ENCODE measurements at places on chromosomes 16 and 17.

- no peak for DNase-seq
These were observed 147.9 kb downstream of the STX8 start for GRCh38 chr17:9427465-9428315.

GRCh38 chr17:64496348-64496785 is 487 bp downstream of the POLG2 start:
- no peak for DNase-seq

- no peak for DNase-seq
These were observed 742 bp upstream of the NUTF2 start for GRCh38 chr16:67846063-67846319.

DNA sequence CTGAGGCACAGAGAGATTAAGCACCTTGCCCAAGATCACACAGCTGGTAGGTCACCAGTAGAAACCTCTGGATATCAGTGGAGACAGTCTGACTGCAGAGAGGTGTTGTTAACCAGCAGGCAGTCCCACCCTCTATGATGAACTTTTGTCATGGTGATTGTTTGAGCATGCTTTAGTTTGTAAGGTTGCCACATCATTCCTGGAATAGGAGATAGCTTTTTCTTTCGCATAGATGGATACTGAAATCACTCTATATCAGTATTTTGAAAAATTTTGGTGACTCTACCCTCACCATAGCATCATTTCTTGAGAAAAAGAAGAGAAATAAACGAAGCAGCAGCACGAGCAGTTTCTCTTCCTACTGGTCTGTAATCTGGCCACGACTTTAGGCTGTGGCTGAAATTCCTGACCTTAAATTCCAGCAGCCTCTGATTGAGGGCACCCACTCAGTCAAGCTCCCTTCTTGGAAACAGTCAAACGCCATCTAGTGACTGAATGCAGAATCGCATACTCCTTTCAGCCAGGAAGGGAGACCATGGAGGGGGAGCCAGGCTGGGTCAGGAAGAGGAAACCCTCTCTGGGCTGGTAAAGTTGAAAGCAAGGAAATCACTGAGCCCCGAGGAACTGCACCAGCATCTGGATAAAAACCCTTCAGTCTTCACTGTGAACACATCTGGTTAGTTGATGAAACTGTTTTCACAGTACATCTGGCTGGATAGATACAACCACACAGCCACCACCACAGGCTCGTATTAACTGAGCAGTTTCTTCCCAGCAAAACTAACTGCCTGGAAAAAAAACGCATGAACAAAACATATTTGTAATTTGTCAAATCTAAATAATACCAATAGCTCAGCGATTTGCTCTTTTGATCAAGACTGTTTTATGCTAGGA is 108.5 kb upstream of the XYLT1 start:
- peak; percentile 61 for DNase-seq

DNA sequence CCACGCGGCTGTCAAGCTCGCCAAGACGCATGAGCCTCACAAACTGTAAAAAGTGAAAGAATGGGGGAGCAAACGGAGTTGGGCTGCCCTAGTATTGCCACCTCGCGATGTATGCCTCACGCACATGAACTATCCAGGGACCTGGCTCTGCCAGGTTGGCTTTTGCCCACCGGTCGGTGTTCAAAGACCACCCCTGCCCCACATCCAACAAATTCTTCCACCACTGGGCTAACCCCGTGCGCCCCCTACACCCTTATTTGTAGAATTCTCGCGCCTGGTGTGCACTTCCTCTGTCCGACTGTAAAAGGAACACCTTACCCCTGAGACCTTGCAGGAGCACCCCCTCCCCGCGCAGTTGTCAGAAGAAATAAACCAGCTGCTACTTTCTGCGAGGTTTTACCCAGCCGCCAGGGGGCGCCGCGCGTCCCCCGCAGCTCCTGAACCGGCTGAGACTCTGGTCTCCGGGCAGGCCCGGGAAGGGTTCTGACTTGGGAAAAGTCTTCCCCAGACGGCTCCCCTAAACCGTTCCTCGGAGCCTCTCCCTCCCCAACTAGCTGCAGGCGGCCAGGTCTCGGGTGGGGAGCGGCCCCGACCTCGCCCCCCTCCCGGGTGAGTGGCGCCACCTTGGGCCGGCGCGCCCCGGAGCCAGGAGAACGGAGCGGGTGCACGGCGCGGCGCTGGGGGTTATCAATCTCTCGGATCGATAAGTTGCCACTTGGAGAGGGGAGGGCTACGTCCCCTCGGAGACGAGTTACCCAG is 1.7 kb upstream of the ZNF423 start:
- DNase-seq: peak; percentile 88

- DNase-seq: no peak
These were observed 4.8 kb upstream of the ITGA3 start for GRCh38 chr17:50051082-50051576.

GRCh38 chr17:79933863-79934652 is 94.8 kb upstream of the CBX4 start:
- DNase-seq: no peak

GRCh38 chr16:88365244-88365865 is 17.4 kb upstream of the ZNF469 start:
- no peak for DNase-seq

DNA sequence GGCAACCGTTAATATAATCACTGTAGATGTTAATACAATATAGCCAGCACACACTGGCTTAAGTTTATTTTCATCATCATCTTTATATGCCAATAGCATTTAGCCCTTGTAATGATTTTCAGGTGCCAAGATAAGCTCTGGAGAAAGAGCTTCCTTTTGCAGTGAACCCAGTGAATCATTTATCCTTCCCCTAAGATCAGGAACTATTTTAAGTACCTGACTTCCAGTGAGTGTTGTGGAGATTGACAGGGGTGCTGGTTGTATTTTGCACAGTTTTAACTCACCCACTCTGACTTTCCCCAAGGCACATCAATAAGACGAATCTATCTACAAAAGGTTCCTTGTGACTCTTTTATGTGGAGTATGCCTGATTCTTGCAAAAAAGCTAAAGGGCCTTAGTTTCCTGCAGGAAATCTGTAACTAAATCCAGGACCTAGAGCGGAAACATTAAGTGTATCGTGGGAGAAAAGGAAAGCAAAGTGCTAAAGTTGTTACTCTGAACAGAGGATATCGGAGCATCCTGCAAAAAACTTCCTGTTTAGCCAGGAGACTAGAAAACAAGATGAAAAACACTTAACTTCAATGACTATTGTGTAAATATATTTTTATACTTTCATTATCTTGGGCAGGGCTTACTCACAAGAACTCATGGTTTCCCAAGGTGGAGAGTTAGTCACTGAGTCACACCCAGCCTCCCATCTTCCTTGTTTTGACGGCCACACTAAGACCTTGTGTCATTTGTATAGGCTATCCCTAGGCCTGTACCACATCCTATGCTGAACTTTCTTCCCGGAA is 183.6 kb downstream of the MAP2K6 start:
- no peak for DNase-seq

DNA sequence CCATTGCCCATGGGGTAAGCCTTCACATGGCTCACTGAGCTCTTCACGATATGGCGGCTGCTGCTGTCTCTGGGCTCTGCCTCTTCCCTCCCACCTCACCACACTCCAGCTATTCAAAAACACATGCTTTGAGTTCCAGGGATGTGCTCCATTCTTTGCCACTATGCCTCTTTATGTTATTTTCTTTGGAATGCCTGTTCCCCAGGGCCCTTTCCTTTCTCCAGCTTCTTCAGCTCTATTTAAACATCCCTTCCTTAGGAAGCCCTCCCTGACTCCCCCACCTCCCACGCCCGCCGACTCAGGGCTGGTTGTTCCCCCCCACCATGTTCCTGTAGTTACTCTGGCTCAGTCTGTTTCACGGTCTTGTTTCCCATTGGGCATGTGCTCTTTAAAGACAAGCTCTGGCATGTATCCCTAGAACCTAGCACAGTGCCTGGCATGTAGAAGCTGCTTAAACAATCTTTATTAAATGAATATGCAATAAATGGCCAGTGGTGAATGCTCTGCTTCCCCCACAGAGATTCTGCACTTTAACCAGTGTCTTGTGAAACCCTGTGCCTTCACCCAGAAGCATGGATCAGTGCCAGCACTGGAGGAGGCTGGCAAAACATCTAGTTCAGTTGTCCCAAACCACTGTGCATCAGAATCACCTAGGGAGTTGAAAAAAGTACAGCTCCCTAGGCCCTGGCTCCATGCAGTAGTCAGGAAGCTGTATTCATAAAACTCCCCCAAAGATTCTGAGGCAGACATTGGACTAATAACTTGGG is 6.9 kb downstream of the MYCBPAP start:
- DNase-seq: no peak
